ENCODE measurements at places on chromosomes 1 and 21.

- DNase-seq: no peak
Measured at GRCh38 chr21:25970254-25970930, 200.2 kb downstream of the APP start.

- DNase-seq: no peak
Measured at GRCh38 chr1:53956308-53957168, 10.4 kb downstream of the LRRC42 start.

GRCh38 chr1:246092136-246092535 is 414.9 kb downstream of the SMYD3 start:
- DNase-seq: no peak

DNA sequence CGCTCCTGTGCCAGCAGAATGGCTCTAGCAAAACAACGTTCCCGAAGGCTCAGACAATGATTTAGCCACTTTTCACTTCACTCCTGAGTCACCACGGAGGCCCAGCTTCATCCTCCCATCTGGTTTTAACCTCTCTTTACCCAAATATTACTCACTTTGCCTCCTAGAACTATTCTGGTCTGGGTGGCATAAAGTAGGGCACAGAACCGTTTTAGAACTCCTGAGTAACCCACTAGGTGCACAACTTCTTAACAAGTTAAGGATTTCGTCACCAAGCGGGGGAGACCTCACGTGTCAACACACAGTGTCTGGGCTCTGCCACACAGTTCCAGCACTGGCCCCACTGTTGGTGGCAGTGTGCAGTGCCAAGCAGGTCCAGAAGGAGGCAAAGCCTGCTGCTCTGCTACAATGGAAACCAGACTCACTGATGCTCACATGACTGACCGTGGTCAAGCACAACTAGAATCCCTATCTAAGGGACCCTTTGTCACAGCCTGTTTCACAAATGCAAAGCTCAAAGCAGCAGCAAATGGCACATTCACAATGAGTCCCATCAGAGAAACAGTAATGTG is 121.7 kb downstream of the SIPA1L2 start:
- DNase-seq: no peak

DNA sequence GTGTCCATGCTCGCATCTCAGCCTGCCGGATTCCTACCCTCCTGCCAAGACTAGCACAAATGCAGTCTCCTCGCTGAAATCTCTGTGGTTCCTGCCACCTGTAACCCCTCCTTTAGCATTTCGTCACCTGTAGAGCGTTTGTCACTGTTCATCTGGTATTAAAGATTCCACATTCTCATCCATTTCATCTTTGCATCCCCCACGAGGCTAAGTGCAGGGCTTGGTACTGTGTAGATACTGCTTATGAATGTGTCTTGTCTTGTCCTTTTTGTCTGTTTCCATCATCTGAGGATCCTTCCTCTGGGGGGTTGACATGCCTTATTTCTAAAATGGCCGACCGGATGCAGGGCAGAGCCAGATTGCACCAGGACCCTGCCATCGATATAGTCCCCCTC is 53.7 kb upstream of the DNAJC6 start:
- no peak for DNase-seq

DNA sequence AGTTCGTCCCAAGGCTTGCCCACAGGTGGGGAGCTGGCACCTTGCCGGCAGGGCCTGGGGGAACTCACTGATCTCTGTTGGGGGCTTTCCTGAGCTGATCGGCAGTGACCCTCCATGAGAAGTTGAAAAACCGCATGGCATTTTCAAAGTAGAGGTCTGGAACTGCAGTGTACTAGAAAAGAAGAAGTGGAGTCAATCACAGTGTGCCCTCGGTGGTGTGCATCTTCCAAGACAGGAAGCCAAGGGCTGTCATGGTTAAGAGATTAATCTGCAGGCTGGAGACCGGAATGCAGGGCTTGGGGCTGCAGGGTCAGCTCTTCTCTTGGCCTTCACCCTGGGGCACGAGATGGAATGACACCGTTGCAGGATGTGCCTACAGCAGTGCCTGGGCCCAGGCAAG is 56.8 kb downstream of the ECE1 start:
- DNase-seq: no peak

GRCh38 chr1:42680921-42681683 is 1.1 kb upstream of the YBX1 start:
- DNase-seq: peak; percentile 27

All from activated CD4-positive, alpha-beta T cell treated with anti-CD3 and anti-CD28 coated beads for 36 hours (primary cell).